Activated T-cell treated with anti-CD3 and anti-CD28 coated beads, Interleukin-2, amount 50 U/mL, for 72 hours (primary cell): ENCODE measurements at places on chromosomes 6 and 20. TPM values are rescaled to one million over a fixed set of nuclear protein-coding genes. Genes with fewer than 3 reads are reported as not detected.

DNA sequence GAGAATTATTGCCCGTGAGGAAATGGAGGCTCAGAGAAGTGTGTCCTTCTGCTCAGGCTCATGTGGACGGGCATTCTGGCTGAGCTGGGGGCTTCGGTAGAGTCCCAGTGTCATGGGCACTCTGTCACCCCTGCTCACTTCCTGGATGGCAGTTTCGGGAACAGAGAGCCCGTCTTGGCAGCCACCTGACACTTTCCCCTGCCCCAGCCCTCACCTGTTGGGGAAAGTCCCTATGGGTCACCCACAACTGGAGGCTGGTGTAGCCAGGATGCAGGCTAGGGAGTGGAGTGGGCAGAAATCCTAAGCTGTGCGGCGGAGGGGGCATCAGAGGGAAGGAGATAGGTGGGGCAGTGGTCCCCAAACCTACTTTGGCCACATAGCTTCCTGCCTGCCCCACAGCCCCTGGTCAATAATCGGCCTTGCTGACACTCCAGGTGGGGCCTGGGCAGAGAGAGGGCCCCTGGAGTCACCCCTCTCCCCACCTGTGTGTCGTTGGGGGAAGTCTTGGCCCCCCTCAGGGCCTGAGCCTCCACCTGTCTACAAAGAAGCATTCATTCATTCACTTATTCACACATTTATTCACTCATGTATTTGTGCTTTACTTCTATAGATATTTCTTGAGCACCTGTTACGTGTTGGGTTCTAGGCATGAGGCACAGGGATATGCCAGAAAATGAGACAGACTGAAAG is 40.5 kb downstream of the SNAI1 start:
- DNase-seq = no peak

DNA sequence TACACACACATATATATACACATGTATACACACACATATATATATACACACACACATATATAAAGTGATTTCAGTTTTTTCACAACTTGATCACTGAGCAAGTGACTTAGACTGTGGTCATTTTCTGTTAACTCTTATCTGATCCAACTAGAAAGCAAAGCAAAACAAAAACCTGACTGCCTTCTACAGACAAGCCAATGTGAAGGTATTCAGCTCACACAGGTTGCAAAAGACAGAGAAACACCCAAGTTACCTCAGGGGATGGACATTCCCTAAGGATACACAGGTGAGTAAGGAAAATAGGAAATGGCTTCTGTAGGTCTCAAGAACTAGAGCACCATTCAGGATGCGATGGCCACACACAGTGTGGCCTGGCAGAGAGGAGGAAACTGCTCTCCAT is 58.4 kb upstream of the IER3 start:
- no peak for DNase-seq

- no peak for DNase-seq
These were observed 80.6 kb upstream of the EYA4 start for GRCh38 chr6:133160536-133160935.

Gene LY6G6C
- 0.67 TPM for total RNA-seq

DNA sequence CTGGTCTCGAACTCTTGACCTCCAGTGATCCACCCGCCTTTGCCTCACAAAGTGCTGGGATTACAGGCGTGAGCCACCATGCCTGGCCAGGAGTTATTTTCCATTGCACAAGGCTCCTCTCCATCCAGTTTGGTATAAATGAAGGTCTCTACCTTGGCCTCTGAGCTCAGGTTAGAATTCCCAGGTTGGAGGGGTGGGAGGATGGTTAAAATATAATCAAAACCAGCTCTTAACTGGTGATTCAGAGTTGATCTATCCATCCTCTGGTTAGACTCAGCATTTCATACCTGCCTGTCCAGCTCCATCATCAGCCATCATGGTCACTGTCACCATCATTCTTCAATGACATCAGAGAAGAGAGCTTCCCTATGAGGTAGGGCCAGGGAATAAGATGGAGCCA is 2.6 kb upstream of the SLC22A7 start:
- DNase-seq = no peak

- DNase-seq = no peak
These were observed 345 bp upstream of the CST5 start for GRCh38 chr20:23879811-23880374.

DNA sequence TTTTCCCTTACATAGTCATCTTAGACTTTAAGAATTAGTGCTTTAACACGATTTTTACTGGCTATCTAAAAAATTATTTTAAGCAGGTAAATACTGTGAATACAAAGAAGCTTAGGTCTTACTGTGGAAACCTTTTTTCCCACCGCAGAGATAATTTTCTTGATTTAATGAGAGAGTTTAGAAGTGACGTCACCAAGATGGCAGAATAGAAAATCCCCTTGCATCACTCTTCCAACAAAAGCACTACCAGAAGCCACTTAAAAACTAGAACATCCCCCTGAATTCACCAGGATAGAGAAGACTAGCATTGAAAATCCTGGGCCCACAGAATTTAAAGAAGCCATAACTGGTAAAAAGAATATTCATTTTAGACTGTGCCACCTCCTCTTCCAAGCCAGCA is 375.4 kb upstream of the PTCHD4 start:
- DNase-seq = no peak

Gene NCOA3
- 76.0 TPM for total RNA-seq

DNA sequence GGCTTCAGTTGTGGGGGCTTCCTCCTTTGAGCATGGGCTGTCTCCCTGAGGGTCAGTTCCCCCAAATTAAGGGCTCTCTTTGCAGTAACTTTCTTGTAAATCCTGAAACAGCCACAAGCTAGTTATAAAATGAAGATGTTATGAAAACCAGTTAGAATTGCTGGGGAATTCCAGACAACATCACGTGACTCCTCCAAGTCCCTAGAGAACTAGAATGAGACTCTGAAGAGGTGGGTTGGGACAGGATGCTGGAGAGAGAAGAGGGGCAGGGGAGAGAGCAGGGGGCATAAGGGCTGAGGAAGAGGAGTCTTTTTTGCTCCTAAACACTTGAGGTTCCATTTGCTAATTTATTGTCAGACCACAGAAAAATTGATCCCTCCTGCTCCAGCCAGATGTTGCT is 380.3 kb downstream of the DHX35 start:
- DNase-seq = no peak

GRCh38 chr6:113636357-113636824 is 220.8 kb upstream of the MARCKS start:
- DNase-seq = no peak

DNA sequence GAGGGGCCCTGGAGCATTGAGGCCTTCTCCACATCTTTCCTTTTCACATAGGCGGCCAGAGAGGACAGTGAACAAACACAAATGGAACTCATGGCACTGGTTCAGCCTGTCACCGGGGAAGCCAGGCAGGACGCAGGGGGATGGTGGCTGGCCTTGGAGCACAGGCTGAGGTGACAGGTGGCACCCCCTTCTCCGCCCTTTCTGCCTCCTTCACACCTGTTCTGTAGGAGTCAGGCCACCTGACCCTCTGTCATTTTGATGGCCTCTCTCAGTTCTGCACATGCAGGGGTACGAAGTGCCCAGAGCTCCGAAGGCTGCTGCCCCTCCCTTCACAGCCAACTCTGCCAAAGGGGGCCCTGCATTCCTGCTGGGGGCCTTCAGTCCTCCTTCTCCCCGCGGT is 60.8 kb downstream of the CD40 start:
- DNase-seq = no peak

DNA sequence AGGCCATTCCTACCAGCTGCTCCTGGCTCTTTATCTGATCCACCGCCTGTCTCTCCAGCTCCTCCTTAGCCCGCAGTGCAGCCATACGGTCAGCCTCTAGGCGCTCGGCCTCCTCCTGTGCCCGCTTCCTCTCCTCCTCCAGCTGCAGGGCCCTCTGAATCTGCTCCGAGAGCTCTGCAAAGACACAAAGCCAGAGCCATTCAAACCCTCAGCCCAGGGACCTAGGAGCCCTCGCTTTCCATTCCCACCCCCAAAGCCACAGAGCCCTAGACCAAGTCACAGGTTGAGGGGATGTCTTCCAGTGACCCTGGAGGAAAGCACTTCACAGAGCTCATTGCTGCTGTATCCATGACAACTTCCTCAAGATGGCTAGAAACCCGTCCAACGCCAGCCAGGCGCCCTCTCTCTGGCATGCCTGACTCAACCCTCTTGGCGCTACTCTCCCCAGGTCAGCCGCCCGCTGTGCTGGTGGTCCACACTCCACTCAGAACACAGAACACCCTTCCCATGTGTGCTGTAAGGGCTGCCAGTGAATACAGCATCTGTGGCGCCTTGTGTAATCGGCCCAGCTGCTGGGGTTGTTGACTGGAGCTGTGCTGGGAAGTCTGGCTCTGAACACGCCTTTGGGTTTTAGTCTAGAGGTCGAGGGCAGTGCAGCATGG is 49.3 kb downstream of the EZR start:
- no peak for DNase-seq

GRCh38 chr6:167450626-167451025 is 125.7 kb downstream of the TTLL2 start:
- no peak for DNase-seq

DNA sequence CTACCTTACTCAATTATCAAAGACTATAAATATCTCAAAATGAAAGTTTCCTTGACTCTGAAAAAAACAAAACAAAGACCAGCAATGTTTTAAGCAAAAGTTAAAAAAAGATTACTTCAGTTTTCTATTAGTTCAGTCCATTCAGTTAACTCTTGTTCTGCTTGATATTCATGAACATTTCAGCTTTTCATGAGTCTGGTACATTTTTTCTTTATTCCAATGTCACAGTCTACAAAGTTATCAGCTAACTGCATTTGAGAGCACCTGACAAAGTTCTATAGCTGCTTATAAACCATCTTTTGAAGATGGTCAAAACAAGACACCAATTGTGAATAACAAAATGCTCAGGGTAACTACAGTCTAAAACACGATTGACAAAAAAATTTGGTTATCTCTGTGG is 156.1 kb upstream of the NOX3 start:
- DNase-seq = no peak

Gene TRIM10
- total RNA-seq = 0.39 TPM

Gene CBLN4
- total RNA-seq = not detected

Gene MUCL3
- not detected for total RNA-seq

DNA sequence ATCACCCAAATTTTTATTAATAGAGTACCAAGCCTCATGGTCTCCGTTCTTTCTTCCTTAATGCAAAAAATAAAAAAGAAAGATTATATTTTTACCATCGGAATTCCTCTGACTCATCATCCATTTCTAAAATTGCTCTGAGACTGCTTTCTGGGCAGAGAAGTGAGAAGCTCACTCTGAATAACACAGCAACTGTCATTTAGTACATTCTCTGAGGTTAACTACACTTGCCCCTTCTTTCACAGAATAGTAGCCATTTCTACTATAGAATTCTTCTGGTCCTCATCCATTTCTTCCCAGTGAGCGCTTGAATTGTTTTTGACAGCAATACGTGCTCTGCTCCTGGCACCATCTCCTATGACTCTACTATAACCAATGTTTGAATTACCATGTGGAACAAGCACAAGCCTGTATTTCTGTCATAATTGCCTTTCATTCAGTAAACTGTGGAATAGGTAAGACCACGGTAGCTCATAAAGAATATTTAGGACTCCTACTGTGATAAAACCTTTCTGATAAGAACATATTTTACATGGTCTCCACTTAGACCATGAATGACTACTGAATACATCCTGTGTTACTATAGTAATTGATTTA is 435.5 kb upstream of the NRSN1 start:
- DNase-seq = no peak

DNA sequence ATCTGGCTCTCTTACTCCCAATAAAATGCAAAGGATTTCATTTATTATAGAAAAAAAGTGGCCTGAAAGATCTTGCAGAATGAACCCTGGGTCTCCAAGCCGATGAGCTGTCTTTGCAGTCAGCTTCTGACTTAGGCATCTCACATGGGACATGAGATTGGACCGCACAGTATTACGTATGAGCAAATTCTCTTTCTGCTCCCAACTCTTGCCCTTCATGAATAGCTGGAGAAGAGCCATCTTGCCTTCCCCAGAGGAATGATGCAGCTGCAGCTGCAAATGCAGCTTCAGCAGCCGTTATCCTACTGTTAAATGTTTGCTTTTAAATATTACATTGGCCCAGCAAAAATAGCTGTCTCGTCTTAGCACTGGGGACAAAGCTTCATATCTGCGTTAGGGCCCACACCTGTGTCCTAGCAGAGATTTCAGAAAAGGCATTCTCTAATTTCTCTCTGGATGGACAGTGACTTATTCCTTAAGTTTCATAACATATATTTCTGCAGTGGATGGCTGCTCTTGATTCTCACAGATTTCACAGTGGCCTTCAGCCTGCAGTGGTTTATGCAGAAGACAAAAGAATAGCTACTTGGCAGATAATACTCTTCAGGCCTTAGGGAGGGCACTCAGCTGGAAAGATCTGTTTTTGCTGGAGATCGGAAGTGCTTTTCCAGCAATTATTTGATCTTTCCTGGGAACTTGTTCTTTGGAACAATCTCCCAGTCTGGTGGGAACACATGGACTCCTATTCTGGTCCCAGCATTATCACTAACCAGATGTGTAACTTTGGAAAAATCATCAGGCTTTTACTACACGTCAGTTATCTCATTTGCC is 129.2 kb downstream of the FYN start:
- no peak for DNase-seq
